CD4-positive, alpha-beta memory T cell (primary cell): ENCODE measurements at places on chromosomes 7 and 10.

DNA sequence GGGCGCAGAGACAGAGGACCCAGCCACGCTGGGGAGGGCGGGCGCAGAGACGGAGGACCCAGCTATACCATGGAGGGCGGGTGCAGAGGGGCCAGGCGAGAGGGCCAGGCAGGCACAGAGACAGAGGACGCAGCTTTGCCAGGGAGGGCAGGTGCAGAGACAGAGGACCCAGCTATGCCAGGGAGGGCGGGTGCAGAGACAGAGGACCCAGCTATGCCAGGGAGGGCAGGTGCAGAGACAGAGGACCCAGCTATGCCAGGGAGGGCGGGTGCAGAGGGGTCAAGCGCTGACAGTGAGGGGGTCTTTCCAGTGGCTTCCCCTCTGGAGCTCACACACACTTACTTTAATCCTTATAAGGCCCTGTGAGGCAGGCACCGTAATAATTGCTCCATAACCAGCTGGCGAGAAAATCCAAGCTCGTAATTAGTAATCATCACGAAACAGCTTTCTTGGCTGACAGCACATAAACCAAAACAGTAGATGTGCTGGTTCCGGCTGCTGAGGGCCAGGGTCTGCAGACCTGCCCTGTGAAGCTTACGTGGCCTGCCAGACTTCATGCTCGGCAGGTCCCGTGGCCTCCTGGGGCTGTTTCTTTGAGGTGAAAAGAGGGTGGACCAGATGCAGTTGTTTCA, 137.2 kb downstream of the VIPR2 start:
- DNase-seq, result no peak

GRCh38 chr10:113732966-113733365, 18.5 kb upstream of the PLEKHS1 start:
- DNase-seq, result no peak

DNA sequence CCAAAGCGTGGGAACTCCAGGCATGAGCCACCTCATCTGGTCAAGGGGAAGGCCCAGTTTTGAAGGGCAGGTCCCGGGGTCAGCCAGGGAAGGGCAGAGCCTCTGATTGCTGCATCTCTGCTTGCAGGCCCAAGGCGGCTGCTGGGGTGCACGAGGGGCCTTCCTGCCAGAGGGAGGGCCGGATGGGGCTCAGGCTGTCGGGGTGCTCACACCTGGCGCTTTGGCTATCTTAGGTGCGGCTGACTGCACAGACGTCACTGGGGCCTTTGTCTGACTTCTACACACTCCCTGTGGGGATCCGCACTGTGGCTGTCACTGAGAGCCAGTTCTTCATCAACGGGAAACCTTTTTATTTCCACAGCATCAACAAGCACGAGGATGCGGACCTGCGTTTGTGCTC, 68.7 kb downstream of the ZNF727 start:
- no peak for DNase-seq

GRCh38 chr10:62021128-62021665, 119.7 kb downstream of the ARID5B start:
- no peak for DNase-seq

- DNase-seq, result peak; percentile 79
Measured at GRCh38 chr10:61992671-61993668, 91.5 kb downstream of the ARID5B start.

DNA sequence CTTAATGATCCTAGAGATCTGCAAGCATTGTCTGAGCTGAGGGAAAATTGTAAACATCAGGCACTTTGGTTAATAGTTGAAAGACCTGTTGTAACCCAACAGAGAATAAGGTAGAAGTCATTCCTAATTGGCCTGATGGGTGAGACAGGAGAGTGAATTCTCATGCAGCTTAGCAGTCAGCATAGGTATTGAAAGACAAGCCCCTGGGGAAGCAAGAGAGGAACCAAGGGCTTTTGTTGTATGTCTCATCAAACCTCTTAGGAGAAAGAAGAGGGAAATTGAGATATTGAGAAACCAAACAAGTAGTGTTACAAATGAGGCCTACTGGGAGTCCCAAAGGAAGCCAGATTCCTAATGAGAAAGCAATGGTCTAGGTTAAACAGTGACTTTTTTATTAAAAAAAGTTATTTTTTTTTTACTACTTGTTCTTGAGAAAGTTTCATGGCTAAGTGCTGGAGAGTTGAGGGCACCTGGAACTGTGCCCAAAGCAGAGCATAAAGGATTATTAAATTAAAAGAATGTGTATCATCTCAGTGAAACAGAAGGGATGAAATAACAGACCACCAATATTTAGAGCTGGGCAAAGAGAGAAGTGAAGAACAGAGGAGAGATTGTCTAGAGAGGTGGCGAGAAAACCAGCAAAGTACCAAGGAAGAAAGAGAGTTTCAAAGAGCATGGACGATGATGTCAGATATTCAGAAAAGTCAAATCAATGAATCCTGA, 168.9 kb downstream of the CDK14 start:
- DNase-seq, result no peak

DNA sequence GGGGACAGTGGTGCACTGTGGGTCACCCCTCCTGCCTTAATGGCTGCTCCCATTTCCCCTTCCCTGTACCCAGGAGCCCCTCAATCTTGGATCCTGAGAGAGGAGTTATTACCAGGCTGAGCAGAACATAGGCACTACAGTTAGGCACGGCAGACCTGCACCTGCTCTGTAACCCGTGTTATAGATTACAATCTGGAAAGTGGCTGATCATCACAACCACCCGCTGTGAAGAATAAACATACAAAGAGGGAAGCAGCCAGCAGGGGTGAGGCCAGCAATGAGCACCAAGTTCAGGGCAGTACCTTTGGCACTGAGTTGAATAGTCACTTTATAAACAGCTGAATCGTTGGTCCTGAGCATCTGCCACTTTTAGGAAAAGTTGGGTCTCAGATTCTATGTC, 1.7 kb downstream of the CDHR1 start:
- no peak for DNase-seq

DNA sequence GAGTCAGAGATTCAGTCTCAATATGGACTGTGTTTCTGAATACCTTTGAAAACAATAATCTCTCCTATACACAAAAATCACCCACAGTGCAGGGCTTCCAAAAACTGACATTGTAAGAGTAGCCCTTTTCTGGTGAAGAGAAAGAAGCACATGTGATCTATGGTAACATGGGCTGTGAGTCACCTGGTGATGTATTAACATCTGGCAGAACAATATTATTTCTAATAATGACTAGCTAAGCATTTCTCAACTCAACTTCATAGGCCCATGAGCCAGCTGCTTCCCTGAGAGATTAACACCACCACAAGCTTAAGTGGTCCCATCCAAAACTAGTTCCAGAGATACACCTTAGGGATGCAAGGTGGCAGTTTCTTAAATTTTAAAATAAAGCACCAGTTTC, 331.0 kb upstream of the NRP1 start:
- DNase-seq, result no peak

DNA sequence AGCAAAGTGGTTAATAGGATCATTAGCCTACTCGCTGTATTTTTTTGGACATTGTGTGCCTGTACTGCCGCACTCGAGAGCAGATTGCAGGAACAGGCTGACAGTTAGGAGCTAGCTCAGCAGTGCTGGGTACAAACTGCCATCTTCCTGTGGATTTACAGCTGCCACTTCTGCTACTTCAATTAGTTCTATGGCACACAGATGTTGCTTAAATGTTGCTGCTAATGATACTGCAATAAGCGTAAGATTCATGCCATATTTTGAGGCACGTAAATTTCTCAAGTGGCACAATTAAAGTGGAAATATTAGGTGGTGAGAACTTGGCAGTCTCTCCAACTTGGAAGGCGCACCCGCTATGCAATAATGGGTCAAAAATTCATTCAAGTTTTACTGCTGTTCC, 171.9 kb downstream of the EBF3 start:
- DNase-seq, result no peak

- no peak for DNase-seq
Measured at GRCh38 chr10:89360157-89360556, 17.7 kb upstream of the IFIT1B start.

DNA sequence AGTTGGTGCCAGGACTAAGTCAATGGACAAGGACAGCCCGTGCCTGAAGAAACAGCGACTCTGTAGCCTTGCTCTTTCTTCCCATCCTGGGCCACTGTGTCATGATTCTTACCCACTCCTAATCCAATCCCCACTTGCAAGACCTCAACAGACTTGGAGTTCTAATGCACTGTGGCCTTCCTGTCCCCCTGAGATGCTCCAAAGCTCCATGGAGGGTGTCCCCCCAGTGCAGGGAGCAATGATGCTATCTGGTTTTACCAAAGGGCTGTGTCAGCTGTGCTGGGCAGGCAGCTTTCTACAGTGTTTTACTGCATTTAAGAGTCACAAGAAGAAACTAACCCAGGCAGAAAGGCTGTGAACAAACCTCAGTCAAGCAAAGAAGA, 108.1 kb downstream of the PRKAG2 start:
- no peak for DNase-seq

- no peak for DNase-seq
Measured at GRCh38 chr10:75404815-75405597, 3.4 kb upstream of the ZNF503 start.

DNA sequence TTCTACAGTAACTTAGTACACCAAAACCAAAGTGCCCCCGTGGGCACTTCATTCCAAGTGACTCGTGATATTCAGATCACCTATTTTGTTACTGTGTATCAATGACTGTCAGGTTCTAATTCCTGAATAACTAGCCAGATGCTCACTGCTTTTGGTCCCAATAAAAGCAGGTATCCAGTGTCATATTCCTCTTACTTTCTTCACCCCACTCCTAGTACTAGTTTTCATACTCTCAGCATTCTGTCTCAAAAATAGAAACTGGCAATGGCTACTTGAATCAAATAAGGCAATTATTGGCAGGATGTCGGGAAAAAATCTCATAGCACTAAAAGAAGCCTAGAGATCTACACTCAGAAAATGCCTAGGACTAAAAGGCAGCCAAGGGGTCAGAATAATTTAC, 84.6 kb downstream of the ZNF467 start:
- DNase-seq, result no peak

- no peak for DNase-seq
Measured at GRCh38 chr7:70565721-70566370, 566.1 kb upstream of the GALNT17 start.

- DNase-seq, result no peak
Measured at GRCh38 chr10:12803776-12804175, 197.7 kb downstream of the CCDC3 start.

GRCh38 chr10:43390759-43391158, 18.2 kb downstream of the HNRNPF start:
- DNase-seq, result peak; percentile 44

- DNase-seq, result no peak
Measured at GRCh38 chr10:108911814-108912541, 1011.3 kb downstream of the XPNPEP1 start.

- no peak for DNase-seq
Measured at GRCh38 chr7:106459397-106460072, 174.8 kb upstream of the NAMPT start.

- DNase-seq, result no peak
Measured at GRCh38 chr10:110566472-110567200, 859 bp upstream of the SMC3 start.

- DNase-seq, result no peak
Measured at GRCh38 chr10:126170371-126170770, 217.9 kb downstream of the ADAM12 start.

- no peak for DNase-seq
Measured at GRCh38 chr10:93468461-93469213, 13.5 kb downstream of the MYOF start.

DNA sequence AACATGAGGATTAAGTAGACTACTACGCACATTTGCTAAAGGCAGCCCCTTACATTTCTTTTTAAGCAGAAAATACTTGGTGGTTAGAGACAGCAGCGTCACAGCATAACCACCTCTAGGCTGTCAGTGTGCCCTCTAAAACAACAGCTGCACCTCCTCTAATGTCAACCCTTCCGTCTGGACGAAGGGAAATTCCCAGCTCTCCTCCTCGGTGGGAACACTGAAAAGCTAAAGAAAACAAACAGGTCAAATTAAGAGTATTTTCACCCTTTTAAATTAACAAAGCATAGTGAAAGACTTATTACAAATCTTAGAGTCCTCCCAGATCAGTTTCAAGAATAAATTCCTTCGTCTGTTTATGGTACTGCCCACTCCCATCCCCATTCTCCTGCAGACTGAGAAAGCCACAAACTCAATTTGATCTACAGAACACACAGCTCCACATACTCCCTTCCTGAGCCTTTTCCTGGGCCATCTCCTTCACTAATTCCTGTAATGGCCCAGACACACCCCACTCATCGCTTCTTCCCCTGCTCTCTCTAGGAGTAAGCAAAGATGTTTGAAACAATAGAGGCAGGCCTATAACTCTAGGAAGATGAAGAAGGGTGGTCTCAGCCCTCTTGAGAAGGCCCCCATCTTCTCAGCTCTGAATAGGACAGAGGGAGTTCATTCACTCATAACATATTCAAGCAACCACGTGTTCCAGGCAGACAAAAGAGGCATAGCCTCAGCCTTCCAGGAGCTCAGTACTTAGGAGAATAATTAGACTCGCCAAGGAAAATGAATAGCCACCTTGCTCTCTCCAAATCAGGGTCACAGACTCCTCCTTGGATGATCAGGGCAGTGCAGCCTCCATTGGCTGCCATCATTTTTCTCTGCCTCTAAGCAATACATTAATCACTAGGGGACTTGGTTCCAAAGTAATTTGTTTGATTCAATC, 47.5 kb upstream of the HNRNPH3 start:
- DNase-seq, result no peak

GRCh38 chr10:90930971-90931871, 10.3 kb upstream of the ANKRD1 start:
- DNase-seq, result no peak

DNA sequence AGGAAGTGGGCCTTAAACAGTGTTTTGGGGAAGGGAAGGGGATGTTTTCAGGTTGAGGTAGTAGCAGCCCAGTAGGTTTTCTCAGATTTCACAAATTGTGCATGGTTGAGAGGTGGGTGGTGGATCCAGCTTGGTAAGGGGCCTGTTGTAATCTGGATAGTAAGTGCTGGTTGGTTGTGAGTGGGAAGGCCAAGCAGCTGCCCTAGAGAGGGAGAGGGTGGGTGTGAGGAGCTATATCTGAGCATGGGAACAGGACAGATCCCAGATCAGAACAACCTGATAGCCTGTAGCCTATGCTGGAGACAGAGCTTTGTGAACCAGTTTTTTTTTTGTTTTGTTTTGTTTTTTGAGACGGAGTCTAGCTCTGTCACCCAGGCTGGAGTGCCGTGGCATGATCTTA, 53.9 kb upstream of the ZMIZ2 start:
- DNase-seq, result no peak

- DNase-seq, result no peak
Measured at GRCh38 chr10:9452056-9452455, 1397.6 kb downstream of the GATA3 start.

- DNase-seq, result no peak
Measured at GRCh38 chr7:110645060-110645459, 445.9 kb upstream of the LRRN3 start.

GRCh38 chr7:86931439-86931838, 128.0 kb downstream of the ELAPOR2 start:
- DNase-seq, result no peak

- DNase-seq, result no peak
Measured at GRCh38 chr10:121053151-121053550, 202.0 kb downstream of the WDR11 start.
